ENCODE measurements at places on chromosomes 5 and 9. TPM values are rescaled to one million over a fixed set of nuclear protein-coding genes. Genes with fewer than 3 reads are reported as not detected.

- DNase-seq, result no peak
Observed at GRCh38 chr9:78292026-78292425, 4.9 kb upstream of the PSAT1 start.

GRCh38 chr5:58715997-58716656, 133.3 kb downstream of the RAB3C start:
- DNase-seq, result no peak

DNA sequence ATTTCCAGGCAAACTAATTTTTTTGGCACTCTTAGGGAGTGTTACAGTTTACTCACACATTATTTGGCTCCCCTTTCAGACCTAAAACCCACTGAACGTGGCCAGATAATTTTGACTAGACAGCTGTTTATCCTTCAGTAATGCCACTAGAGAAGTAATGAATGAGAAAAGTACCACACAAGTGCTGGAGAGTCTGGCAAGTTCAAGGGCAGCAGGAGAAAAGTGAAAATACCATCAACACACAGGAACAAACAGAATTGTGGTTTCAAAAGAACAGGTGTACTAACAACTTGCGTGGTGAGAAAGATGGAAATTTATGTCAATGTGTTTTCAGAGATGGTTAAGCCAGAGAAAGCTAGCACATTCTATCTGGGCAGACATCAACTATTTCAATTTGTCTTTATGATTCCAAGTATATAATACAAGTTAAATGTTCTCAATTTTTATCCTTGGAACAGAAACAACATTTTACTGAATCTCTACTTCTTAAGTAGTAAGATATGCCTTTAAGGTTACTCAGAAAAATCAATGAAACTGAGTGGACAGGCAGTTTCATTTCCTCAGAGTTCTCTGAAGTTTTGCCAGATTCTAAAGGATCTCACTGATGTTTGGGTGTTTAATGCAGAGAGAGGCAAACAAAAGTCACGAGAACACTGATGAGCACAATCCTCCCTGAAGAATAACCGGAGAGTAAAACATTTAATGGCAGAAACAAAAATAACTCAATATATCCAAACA, 91.0 kb downstream of the ARSB start:
- DNase-seq, result no peak

DNA sequence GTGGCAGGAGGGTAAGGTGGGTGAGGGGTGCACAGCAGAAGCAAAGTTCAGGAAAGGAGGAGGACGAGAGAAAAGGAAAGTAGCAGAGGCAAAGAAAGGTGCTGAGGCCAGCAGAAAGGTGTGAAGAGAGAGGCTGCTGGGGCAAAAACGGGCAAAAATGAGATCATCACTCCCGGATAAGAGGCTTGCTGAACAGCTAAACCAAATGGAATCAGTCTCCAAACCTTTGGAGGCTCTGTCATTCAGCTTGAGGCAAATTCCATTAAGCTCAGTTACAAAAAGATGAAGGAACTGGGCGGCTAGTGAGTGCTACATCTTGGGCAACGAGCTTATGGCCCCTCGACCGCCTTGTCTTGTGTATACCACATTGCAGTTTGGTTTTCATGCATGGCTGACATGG, 136.4 kb downstream of the FSTL4 start:
- no peak for DNase-seq

Gene FYB1
- 4.5 TPM for polyA plus RNA-seq

DNA sequence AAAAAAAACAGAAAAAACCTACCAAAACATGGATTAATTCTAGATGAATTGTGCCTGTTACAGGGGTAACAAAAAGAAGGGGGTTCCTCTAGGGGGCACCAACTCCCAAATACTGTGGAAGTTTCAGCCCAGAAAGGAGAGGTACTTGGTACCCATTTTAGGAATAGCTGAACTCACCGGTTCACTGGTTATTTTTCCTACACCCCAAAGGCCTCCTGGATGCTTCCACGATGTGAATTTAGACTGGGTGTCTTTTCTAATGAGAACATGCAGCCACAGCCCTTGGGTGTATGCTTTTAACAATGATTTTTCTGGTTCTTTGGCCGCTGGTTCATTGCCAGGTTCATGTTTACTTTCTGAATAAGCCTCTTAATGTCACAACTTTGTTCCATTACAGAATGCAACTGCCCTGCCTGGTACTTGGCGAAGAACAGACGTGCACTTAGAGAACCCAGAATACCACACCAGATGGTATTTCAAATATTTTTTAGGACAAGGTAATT, 46.7 kb downstream of the GARNL3 start:
- no peak for DNase-seq

Gene SV2C
- 0.18 TPM for polyA plus RNA-seq

DNA sequence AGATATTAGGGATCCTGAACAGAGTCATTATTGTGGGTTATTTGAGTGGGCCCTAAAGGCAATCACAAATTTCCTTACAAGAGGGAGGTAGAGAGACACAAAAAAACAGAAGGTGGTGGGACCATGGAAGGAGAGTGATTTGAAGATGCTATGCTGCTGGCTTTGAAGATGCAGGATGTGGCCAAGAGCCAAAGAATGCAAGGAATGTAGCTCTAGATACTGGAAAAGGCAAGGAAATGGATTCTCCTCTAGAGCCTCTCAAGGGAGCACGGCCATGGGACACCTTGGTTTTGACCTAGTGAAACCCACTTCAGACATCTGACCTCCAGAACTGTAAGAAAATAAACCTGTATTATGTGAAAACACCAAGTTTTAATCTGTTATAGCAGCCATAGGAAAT, 53.8 kb downstream of the TTC39B start:
- DNase-seq, result no peak

Gene HAPLN1
- 10.0 TPM for polyA plus RNA-seq

Gene CEL
- polyA plus RNA-seq, result 2.0 TPM

DNA sequence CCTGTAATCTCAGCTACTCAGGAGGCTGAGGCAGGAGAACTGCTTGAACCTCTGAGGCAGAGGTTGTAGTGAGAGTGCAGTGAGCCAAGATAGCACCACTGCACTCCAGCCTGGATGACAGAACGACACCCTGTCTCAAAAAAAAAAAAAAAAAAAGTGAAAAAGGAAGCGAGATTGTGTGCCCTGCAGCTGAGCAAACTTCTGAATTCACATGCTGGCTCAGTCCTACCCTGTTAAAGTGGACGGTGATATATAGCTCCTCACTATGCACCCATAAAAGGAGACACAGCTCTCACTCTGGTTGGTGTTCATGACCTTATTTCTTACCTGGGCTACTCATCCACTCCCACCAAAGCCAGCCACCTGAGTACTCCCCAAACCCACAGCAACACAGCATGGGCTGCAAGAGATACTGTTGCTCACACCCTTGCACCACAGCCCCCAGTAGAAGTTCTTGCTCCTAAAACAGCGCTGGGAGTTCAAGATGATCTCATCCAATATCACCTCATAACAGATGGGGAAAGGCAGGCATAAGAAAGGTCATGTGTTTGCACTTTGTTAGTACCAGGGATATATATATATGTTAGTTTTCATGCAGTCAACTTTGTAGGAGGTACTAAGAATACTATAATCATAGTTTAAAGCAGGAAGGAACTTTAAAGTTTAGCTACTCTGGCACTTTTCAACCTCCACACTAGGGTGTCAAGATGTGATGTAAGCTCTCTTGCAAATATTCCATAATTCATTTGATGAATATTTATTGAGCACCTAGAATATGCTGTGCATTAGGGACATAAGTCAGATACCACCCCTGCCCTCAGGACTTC, 4.0 kb downstream of the TTLL11 start:
- DNase-seq, result no peak

Gene ENHO
- polyA plus RNA-seq, result 1.6 TPM

GRCh38 chr9:114374936-114375335, 12.8 kb downstream of the AKNA start:
- DNase-seq, result no peak

Gene LAMC3
- polyA plus RNA-seq, result 1.8 TPM

Gene STPG3
- 0.57 TPM for polyA plus RNA-seq

- no peak for DNase-seq
Observed at GRCh38 chr5:156147261-156147943, 179.6 kb upstream of the SGCD start.

Gene C9orf153
- not detected for polyA plus RNA-seq

DNA sequence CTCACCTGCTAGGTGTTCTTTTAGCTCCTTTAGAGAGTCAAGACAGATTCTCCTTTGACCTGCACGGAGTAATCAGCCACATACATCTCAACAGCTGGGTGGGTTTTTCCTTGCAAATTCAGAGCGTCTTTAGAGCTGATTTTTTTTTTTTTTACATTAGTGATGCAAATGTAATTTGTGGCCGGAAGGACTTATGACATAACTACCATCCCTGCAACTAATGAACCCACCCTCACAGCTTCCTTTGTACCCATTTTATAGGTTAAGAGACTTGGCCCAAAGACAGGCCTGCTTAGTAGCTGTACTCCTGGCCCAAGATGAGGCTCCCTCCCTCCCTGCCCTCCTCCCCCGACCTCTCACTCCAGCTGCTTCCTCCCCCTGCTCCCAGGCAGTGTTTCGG, 69.9 kb upstream of the NIPAL4 start:
- no peak for DNase-seq

Gene IL13
- not detected for polyA plus RNA-seq
